ENCODE measurements at places on chromosomes 7 and 10.

DNA sequence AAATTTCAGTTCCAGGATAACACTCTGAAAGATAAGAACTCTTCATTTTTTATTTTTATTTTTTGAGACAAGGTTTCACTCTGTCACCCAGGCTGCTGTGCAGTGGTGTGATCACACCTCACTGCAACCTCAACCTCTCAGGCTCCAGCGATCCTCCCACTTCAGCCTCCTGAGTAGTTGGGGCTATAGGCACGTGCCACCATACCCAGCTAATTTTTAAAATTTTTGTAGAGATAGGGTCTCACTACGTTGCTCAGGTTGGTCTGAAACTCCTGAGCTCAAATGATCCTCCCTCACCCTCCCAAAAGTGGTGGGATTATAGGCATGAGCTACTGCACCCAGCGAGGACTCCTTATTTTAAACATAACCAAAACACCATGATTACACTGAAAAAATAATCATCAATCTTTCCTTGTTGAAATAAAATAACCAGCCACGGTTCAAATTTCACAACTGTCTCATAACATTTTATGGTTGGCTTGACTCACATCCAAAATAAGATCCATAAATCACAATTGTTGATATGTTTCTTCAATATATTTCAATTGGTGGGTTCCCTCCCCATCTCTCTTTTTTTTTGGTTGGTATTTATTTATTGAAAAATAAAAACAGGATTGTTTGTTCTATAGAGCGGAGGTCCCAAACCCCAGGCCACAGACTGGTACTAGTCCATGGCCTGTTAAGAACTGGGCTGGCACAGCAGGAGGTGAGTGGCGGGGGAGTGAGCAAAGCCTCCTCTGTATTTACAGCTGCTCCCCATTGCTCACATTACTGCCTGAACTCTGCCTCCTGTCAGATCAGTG lies 60.1 kb upstream of the FAM171A1 start:
- no peak for DNase-seq

DNA sequence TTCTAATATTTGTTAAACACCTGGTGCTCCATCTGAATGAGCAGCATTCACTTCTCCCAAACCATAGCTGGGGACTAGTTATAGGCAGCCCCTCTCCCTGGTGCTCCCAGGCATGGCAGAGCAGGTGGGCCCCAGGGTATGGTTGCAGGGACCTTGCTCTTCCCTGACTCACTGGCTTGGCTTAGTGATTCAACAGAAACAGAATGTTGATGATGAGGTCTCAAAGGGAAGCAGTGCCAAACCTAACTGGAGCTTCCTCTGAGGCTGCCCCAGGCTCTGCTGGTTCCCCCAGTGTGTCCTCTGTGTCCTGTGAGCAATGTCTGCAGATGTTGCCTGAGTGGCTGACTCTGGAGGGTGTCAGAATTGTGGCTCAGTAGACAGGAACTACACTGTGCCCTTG lies 3.7 kb downstream of the GPR26 start:
- no peak for DNase-seq

- DNase-seq = peak; percentile 42
Observed at GRCh38 chr10:13238271-13239077, 4.3 kb upstream of the UCMA start.

DNA sequence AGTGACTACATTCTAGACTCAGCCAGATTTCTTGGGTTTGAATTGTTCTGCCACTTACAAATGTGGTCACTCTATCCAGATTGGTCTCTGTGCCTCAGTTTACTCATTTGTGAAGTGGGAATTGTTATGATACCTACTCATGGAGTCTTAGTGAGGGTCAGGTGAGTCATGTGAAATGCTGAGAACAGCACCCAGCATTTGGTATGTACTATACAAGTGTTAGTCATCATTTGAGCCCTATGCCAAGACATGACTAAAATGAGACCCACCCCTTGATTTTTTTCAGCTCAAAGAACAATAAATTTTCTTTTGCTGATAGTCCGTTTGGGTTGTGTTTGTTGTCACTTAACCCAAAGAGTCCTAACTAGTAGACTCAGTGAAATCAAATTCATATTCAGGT lies 92.8 kb downstream of the CHN2 start:
- no peak for DNase-seq

DNA sequence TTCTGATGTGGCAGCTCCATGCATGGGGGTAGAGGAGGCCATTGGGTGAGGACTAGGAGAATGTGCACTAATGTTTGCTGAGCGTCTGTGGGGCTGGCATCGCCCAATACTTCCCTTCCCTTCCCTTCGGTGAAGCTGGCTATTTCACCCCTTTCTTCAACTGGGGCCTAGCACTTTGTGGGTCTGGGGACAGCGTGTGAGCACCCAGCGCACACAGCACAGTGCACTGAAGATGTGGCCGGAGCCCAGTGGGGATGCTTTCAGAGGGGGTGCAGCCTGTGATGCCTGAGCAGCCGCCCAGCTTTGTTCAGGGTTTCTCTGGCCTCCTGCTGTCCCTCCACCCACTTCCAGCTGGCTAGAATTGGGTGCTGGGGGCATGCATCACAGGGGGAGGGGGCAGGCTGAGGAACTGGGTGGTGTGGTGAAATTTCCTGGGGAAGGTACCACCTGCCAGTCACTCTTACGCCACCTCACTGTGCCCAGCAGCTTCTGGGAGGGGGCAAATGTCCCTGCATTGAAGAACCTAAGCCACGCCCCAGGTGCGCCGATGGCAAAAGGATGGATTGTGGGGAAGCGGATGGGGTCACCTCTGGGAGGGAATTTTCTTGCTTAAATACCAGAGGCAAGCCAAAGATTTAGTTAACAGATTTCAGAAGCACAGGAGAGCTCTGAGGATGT lies 45.5 kb downstream of the CLEC2L start:
- no peak for DNase-seq

- no peak for DNase-seq
Observed at GRCh38 chr10:127119936-127120335, 76.5 kb downstream of the INSYN2A start.

GRCh38 chr7:18770822-18771221 lies 275.3 kb downstream of the HDAC9 start:
- DNase-seq = no peak

- no peak for DNase-seq
Observed at GRCh38 chr7:22481726-22482125, 18.3 kb downstream of the STEAP1B start.

GRCh38 chr10:129056734-129057689 lies 410.0 kb upstream of the MGMT start:
- DNase-seq = no peak

DNA sequence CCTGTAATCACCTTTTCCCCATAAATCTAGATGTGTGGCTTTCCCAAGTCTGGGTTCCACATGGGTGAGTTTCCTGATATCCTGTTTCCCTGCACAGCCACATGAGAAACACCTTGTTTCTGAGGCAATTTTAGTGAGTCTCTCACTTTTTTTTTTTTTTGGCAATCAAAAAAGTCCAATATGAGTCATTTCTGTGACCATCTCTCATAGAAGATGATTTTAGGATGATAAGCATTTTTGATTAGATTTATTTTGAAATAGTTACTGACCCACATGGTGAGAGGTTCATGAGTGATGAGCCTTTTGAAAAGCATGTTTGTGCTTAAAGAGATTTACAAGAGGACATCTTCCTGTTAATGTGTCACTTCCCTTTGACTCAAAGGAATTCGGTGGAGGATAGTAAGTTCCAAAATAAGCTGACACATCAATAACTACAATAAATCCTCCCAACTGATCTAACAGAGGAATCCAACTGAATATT lies 464.0 kb downstream of the INHBA start:
- no peak for DNase-seq

- no peak for DNase-seq
Observed at GRCh38 chr10:48227213-48227612, 47.3 kb downstream of the FRMPD2 start.

GRCh38 chr10:77606751-77607150 lies 30.9 kb downstream of the KCNMA1 start:
- no peak for DNase-seq

- no peak for DNase-seq
Observed at GRCh38 chr10:130062201-130062600, 48.4 kb downstream of the C10orf143 start.

DNA sequence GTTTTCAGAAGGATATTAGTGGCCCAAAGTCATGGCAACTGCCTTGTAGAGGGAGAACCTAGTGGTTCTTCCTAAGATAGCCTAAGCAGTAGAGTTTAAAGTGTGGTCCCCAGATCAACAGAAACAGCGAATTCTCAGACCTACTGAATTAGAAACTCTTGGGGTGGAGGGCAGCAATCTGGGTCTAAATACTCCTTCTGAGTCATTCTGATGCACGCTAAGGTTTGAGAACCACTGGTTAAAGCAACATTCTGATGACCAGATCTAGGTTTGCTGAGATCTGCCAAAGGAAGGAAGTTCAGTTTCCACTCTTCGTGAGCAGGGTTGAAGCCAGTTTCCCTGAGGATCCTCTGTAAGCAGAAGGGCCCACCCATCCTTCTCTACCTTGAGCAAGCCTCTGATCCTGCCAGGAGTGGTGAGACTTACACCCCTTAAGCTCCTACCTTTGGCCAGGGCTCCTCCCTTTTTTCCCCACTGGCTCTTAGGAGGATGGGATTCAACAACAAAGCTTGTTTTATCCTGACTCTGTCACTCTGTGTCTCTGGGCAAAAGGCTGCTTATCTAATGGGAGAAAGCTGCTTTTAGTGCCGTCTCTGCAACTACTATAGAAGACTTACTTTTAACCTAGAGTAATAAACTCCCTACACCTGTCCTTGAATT lies 26.8 kb upstream of the TRUB1 start:
- no peak for DNase-seq

DNA sequence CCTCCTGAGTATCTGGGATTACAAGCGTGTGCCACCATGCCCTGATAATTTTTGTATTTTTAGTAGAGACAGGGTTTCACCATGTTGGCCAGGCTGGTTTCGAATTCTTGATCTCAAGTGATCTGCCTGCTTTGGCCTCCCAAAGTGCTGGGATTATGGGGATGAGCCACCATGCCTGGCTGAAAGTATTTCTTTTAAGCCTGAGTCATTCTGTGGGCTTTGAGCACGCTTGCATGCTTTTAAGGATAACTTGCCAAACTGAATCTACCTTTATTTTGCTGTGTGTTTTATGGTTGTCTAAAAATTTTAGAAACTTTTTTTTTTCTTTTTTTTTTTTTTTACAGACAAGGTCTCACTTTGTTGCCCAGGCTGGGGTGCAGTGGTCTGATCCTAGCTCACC lies 33.2 kb downstream of the CNNM2 start:
- DNase-seq = no peak

DNA sequence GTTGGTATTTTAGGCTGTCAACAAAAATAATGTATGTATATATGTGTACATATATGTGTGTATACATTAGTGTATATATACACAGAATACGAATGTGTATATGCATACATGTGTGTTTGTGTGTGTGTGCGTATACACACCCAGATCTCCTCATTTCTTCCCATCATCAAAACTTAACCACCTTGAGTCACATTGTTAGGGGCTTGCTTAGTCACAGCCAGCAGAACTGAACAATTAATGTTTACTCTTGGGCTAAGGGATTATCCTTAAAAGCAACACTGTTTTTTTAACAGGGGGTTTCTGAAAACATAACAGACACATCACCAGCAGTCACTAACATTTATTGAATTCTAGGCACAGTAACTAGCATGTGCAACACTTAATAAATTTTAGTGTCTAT lies 83.0 kb upstream of the ASAH2 start:
- DNase-seq = no peak

- DNase-seq = no peak
Observed at GRCh38 chr7:125355899-125356298, 426.3 kb upstream of the POT1 start.

GRCh38 chr10:47305566-47305965 lies 5.6 kb downstream of the GDF10 start:
- DNase-seq = no peak

DNA sequence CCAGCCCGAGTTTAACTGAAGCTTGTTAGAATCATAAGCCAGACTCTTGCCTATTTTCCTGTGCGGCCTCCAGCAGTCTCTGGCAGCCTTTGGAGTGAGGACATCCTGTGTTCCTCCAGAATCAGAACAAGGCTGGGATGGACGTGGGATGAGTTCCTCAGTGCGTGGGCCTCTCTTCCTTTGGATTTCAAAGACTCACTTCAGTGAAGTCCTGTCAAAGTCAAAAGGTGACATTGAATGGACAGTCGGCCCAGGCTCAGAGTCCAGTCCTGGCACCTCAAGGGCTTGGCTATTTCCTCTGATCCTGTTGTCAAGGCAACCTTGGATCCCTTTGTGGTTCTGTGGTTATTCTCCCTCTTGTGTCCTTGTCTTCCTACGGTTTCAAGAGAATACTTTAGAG lies 21.4 kb upstream of the SMC3 start:
- no peak for DNase-seq

GRCh38 chr7:44724276-44724675 lies 24.4 kb upstream of the ZMIZ2 start:
- no peak for DNase-seq

DNA sequence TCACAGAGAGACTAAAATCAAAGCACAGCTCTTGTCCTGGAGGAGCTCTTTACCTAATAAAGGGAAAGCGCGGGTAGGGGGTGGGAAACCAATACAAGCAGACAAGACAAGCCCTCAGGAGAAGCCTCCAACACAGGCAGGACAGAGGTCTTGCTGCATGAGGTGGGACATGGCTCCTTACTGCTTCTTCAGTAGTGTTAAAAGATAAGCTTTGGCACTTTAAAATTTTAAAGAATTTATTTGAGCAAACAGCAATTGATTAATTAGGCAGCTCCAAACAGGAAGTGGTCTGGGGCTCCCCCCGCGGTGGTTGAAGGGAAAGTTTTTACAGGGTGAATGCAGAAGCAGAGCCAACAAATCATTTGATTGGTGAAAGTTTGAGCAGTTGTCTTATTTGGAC lies 50.3 kb upstream of the MACC1 start:
- DNase-seq = no peak

- DNase-seq = no peak
Observed at GRCh38 chr10:77726732-77727131, 89.1 kb upstream of the KCNMA1 start.

DNA sequence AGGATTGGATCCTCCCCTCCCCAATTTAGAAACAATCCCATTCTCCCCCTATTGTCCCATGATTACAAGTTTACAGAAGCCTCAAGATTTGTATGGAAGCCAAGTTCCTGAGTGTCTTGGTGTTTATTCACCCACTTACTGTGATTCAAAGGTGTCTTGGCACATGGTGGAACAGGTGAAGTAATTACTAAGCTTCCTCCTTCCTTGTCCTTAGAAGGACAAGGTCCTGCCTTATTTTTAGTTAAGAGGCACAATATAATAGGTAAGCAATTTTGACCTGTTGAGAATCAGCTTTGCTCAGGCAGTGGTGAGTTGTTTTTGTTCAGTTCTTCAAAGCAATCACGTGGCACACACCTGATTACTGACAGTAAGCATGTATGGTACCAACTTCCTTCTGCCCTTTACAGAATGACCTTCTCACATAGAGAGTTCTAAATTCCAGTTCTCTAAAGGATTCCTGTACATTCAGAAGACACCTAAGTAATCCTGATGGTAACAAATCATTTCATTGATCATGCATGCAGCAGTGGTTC lies 60.7 kb upstream of the SLC13A1 start:
- no peak for DNase-seq

- DNase-seq = no peak
Observed at GRCh38 chr7:30464231-30464671, 14.3 kb downstream of the NOD1 start.
